Iris pigment epithelial cell (primary cell): ENCODE measurements at places on chromosomes 4 and X.

DNA sequence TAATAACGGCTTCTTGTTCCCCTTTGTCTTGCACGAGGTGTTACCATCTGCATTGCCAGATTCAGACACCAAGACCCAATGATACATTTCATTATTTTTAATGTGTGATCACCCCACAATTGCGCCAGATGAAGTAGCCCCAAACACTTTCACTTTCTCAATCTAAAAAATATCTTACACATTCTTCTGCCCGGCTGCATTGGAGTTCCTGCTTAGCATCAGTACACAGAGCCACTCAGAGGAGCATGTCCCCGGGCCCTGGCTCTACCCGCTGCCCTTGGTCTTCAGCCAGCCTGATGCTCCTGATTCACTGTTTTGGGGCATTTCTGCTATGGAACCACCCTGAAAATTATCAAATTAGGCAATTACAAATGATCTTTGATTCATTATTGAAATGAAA lies 66.0 kb upstream of the TENM3 start:
- peak; percentile 38 for DNase-seq

GRCh38 chr4:17272154-17272553 lies 239.7 kb downstream of the QDPR start:
- peak; percentile 4 for DNase-seq

GRCh38 chr4:51895158-51895557 lies 52.2 kb downstream of the DCUN1D4 start:
- no peak for DNase-seq

- no peak for DNase-seq
Measured at GRCh38 chr4:174483792-174484191, 38.5 kb downstream of the HPGD start.

GRCh38 chr4:99817309-99817890 lies 773 bp downstream of the DAPP1 start:
- no peak for DNase-seq

GRCh38 chrX:39473812-39474211 lies 623.9 kb downstream of the BCOR start:
- DNase-seq: no peak

GRCh38 chr4:149095811-149096210 lies 653.6 kb upstream of the NR3C2 start:
- peak; percentile 27 for DNase-seq

GRCh38 chr4:43481526-43481925 lies 589.0 kb downstream of the GRXCR1 start:
- DNase-seq: no peak

DNA sequence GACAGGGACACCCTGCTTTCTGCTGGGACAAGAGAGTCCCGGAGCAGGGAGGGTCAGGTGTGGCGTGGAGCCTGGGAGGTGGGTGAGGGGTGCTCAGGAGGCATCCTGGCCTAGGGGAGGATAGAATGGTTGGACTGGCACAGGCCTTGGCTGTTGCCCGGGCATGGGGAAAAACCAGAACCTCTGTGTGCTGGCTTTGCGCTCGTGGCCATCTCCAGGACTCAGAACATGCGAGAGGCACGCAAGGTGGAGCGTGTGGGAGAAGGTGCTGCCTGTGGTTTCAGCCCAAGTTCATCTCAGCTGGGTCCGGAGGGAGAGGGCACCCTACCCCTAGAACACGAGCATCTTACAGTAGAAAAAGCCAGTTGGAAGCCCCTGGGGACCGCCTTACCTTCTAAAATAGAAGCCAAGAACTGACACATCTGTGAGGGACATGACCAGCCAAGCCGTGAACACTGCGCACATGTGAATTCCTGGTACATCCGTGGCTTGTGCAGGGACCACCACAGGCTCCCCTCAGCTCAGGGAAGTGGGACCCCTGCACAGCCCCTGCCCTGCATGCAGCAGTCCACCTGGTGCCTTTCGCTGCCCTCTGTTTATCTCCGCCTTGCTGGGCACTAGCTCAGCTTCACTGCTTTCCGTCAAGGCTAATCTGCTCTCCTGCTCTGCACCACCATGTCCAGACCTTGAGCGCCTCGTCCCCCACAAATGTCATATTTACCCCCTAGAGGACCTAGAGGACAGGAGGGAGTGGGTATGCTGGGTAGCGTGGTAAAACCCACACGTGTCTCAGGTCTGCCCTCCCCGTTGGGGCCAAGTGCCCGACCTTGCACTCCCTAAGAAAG lies 13.5 kb downstream of the MSANTD1 start:
- DNase-seq: no peak
